Stimulated activated CD4-positive, alpha-beta T cell treated with anti-CD3 and anti-CD28 coated beads, Interleukin-12 subunit alpha, Interleukin-12 subunit beta, amount 100 ng/mL, for 24 hours (primary cell): ENCODE measurements at places on chromosomes 3 and 15.

GRCh38 chr15:40892447-40893012, 1.7 kb upstream of the VPS18 start:
- DNase-seq = no peak

DNA sequence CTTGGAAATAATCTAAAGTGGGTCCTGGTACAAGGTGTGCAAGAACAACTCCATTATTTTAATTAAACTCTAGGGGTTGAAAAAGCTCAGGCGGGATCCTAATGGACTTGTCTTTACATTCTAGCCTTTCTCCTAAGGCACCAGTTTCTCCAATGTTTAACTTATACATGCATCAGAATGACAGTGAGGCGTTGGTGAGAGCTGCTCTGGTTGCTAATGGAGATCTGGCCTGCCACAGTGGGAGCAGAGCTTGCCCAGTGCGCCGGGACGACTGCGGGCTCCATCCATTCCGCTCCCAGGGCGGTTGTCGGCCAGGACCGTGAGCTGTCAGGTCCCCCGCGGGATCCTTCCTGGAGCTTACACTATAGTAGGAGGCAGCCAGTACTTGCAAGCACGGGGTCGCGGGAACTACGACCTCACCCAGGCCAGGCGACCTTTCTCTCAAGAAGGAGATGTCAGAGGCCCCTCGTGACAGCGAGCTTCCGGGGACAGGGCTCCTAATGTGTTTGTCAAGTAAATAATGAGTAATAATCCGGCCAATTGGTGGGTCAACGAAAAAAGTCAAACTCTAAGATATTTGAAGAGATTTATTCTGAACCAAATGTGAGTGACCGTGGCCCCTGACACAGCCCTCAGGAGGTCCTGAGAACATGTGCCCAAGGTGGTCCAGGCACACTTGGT, 991 bp upstream of the HIGD1A start:
- no peak for DNase-seq

DNA sequence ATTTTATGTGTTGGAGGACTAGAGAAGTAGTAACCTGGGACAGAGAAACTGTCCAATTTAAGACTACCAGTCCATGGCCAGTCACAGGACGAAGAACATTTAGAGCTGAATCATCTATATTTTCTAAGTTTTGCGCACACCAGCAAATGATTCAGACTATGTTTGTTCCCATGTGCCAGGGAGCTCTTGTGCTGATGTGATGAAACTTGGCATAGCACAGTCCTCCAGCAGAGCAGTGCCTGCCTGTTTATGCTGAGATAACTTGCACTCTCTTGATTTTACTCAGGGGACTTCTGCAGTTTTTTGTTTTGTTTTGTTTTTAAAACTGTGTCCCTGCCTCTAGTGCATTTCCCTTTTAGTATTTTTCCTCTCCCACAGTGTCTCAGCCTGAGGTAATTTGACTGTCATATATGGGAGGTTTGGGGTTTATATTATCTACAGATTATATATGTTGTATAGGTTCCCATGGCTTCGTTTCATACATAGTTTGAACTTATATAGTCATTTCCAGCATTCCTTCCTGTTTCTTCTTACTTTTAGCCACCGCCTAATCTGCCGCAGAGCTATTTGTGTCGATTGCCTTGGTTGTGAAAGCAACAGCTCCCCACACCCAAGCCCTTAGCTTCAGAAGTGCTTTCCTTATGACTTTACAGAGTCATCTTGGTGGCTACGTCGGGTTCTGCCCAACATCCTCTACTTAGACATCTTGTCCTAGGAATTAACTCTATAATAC, 45.5 kb downstream of the PPM1L start:
- no peak for DNase-seq

DNA sequence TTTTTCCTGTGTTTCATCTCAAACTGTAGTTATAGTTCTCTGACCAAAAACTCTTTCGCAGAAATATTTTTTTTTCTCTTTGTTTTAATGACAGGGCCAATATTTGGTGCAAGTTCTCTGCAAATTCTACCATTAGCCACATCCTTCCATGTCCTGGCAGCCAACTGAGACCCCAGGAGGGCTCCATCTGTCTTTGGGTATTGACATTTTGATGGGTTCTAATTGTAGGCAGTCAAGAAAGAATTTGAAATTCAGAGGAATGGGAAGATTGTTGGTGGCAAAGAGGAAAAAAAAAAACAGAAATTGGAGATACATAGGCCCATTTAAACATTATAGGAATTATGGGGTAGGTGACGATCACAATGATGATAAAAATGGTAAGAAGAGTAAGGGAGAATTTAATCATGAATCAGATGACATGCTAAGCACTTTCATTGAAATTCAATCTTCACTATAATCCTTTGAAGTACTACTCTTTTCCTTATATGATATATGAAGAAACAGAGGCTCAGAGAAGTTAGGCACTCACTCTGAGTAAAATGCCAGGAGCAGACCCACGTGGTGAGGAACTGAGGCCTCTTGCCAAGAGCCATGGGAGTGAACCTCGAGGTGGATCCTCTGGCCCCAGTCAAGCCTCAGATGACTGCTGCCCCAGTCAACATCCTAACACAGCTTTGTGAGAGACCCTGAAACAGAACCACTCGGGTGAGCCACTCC, 151.4 kb downstream of the PDZRN3 start:
- no peak for DNase-seq

- no peak for DNase-seq
Measured at GRCh38 chr15:92974183-92974915, 74.2 kb downstream of the CHD2 start.

- no peak for DNase-seq
Measured at GRCh38 chr3:16765661-16766060, 119.1 kb upstream of the PLCL2 start.

GRCh38 chr15:89837134-89837829, 22.6 kb upstream of the ANPEP start:
- no peak for DNase-seq

DNA sequence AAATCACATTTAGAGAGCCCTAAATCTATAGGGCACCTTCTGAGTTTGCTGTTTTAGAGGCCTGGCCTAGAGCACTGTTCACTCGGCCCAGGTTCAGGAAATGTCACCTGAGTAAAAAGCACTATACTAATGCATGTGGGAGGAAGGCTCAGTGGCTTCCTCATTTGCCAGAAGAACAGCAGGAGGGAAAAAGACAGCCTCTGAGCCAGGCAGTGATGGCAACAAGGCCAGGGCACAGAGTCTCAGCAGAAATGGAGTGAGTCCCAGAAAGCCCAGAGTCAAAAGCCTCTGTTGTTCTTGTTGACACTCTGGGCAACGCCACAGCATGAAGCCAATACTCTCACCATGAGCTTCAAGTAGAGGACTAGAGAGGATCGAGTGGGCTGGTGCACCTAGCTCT, 25.9 kb downstream of the LTF start:
- no peak for DNase-seq

DNA sequence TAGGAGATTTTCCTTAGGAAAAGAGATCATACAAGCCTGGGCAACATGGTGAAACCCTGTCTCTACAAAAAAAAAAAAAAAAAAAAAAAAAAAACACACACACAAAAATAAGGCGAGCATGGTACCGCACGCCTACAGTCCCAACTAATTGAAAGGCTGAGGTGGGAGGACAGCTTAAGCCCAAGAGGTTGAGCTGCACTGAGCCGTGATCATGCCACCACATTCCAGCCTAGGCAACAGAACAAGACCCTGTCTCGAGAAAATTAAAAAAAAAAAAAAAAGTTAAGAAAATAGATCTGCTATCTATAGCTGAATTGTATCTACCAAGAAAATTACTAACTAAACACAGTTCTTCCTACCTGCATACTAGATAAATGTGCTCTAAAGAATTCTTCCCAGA, 7.1 kb downstream of the MSL2 start:
- no peak for DNase-seq

DNA sequence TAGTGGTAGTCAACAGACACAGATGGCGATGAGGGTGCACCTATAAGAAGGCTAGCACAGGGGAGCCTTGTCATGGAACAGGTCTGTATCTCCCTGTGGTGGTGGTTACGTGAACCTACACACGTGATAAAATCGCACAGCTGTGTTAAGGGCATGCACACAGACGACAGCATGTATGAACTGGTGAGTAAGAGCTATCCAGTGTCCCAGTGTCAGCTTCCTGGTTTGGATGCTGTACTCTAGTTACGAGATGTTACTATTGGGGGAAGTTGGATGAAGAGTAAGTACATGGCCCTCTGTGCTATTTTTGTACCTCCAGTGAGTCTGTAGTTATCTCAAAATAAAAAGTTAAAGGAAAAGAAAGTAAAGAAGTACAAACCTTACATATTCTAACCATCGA, 38.2 kb downstream of the MTMR10 start:
- no peak for DNase-seq

- DNase-seq = no peak
Measured at GRCh38 chr3:141229132-141229531, 2.5 kb upstream of the PXYLP1 start.

DNA sequence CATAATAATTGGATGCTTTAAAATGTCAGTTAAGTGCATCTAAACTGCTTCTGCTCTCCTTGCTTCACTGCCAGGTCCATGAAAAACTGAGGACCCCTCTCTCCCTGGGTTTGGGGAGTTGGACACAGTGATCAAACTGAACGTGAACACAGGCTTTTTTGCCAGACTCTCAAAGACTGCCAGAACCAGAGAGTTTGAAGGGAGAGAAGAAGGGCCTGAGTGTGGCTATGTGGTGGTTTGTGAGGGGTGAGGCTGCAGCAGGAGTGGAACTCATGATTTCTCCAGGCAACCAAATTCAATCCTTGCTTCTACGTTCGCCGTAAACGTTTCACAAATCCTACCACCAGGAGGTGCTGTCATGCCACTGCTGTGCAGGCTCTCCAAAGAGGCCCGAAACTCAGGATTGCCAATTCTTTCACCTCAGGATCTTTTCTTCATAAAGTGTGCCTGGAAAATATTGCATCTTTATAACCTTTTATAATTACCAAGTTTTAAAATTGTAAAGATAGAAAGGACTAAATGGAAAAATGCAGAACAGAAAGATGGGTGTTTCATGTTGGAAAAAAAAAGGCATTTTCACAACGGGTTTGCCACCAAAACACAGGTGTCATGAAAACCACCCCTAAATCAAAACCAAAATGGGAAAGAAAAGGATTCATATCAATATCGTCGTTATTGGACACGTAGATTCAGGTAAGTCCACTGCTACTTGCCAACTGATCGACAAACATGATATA, 19.7 kb downstream of the TM4SF4 start:
- DNase-seq = no peak

DNA sequence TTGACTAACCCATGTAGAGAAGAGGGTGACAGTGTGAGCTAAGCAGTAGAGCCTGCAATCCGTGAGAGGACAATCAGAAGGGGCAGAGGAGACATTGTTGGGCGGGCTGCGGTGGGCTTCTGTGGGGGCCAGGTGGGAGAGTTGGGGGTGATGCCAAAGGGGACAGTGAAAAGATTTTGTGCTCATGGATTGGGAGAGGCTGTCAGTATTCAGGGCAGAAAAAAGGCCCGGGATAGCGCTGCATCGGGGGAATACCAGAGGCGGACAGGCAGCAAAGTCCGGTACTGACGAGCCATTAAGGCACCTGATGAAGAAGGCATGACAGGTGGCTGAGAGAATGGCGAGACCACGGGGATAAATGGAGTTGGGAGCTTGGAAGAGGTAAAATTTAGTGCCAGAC, 1.3 kb upstream of the PXYLP1 start:
- no peak for DNase-seq

- DNase-seq = no peak
Measured at GRCh38 chr3:141276398-141276797, 44.8 kb downstream of the PXYLP1 start.

DNA sequence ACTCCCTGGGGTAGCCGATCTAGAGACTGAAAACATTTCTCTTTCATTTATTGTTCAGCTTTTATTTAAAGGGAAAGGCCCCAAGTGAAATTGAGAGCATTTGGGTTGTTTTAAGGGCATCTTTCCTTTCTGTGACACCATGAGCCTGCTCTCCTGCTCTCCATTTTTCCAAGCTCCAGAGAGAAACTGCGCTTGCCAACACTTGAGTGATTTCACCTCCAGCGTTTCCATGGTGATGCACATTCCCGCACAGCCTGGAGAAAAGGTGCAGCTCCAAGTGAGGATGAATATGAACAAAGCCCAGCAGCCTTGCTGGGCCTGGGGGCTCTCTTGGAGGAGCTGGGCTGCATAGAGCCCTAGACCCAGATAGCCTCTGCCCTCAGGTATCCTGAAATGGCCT, 159.2 kb upstream of the PPP2R3A start:
- DNase-seq = no peak

GRCh38 chr3:72473156-72473555, 375.1 kb downstream of the SHQ1 start:
- DNase-seq = no peak

GRCh38 chr3:107826727-107827126, 264.1 kb downstream of the CD47 start:
- DNase-seq = no peak

DNA sequence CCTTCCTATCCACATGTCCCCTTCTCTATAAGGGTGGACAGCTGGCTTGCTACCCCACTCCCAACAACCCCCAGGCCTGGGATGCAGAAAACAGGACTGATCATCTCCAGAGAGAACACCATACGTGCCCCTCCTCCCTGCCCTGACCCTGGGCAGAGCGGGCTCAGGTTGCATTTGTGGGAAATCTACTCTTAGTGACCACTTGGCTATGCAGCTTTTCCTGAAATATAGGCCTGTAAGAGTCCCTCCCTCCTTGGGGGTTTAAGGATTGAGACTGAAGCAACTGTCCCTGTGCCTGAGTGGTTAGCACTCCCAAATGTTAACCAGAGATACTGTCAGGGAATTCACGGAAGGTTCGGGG, 11.7 kb downstream of the SH2D7 start:
- no peak for DNase-seq

DNA sequence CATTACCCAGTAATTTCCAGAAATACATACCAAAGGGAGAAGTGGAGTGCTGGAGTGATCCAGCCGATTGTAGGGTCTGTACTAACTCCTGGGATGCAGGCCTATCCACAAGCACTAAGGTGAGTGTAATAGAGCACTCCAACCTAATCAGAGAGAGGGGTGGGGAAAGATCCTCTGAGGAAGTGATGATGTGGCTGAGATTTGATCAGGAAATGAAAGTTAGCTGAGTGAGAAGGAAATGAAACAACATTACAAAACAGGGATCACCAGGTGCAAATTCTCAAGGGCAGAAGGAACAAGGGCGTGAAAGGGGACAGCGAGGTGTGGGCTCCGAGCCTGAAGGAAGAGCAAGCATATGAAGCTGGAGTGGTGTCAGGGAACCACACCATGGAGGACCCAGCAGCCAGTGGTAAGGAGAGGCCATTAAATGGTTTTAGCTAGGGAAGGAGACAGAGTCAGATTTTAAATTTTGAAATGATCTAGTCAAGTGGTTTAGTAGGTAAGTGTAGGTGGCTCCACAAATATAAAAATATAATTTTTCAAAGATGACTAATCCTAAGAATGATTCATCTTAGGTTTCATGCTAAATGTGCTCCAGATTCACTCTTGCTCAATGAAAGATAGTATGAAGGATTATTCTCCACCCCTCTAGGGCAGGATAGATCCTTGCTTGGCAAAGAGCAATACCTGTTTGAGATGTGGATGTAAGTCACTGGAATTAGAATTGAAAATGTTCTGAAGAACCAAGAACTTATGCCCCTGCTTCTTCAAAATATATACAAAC, 348.7 kb downstream of the TBL1XR1 start:
- DNase-seq = no peak

GRCh38 chr3:162847511-162847910, 1350.9 kb downstream of the OTOL1 start:
- DNase-seq = no peak
